CD8-positive, alpha-beta T cell (primary cell): ENCODE measurements at places on chromosomes 6 and 20. TPM values are rescaled to one million over a fixed set of nuclear protein-coding genes. Genes with fewer than 3 reads are reported as not detected.

The PSMB8 gene
- 117 TPM for total RNA-seq

The MRAP2 gene
- not detected for total RNA-seq

The EDN1 gene
- total RNA-seq, result 0.95 TPM

The TRIM31 gene
- not detected for total RNA-seq

The NOX3 gene
- not detected for total RNA-seq

The MOG gene
- total RNA-seq, result not detected

The FAM83C gene
- not detected for total RNA-seq

The MYB gene
- total RNA-seq, result 3.7 TPM

The DTD1 gene
- 14.5 TPM for total RNA-seq

The VARS2 gene
- total RNA-seq, result 20.6 TPM
